ENCODE measurements at places on chromosomes 6 and 20.

GRCh38 chr6:158185729-158186456 lies 17.7 kb downstream of the GTF2H5 start:
- no peak for DNase-seq

GRCh38 chr20:36035745-36036144 lies 67.4 kb downstream of the CNBD2 start:
- DNase-seq, result no peak

- no peak for DNase-seq
Measured at GRCh38 chr20:3510110-3510509, 39.3 kb downstream of the ATRN start.

GRCh38 chr6:11947063-11947462 lies 65.0 kb upstream of the HIVEP1 start:
- DNase-seq, result no peak

- no peak for DNase-seq
Measured at GRCh38 chr6:135167617-135168016, 13.5 kb upstream of the MYB start.

GRCh38 chr6:34333858-34334257 lies 58.6 kb downstream of the NUDT3 start:
- DNase-seq, result no peak

GRCh38 chr6:53280207-53280606 lies 68.5 kb downstream of the ELOVL5 start:
- DNase-seq, result no peak

DNA sequence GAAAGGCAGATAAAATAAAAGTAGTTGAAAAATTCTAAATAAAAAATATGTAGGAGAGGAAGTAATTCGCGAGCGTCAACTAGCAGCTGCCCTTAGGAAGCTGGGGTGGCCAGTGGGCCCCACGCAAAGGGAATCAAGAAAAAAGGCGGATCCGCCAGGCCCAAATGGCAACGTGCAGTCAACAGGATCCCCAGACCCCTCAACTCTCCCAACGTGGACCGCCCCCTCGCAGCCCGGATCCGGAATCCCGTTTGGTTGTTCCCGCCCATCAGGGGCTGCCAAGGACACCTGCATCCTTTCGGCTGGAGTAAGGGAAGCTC lies 296 bp downstream of the DZANK1 start:
- no peak for DNase-seq

DNA sequence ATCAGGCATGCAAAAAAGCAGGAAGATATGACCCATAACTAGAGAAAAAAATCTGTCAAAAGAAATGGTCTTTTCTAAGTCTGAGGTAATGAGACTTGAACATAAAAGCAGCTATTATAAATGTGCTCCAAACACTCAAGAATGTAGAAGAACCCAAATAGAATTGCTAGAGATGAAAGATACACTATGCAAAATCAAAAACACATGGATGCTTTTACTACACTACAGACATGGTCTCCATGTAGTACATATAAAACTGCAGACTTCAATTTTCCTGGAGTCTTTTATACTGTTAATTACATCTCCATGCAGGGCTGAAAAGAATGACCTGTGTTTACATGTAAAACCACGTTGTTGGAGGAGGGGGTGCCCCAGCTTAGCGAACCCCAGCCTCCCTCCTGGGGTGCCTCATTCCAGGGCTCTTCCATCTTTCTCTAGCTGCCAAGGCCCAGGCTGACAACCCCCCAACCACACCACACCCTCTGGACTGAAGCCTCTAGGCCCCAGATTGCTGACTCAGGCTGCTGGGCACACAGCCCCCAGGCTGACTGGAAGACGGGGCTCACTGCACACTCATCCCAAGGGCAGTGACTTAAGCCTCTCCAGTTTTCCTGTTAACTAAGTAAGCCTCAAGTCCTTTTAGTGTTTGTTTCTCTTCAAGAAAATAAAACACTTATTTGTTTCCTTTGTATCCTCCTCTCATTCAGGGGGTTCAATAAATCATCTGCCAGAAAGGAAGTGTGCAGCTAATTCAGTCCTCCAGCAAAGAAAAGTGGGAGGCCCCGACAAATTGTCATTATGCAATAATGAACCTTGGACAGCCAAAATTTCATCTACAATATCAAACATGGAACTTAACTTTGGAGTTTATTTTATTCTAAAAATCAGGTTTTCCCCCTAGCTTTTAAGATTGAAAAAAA lies 26.0 kb upstream of the PLAGL1 start:
- DNase-seq, result no peak

- DNase-seq, result no peak
Measured at GRCh38 chr20:14984768-14985622, 647.6 kb upstream of the FLRT3 start.

DNA sequence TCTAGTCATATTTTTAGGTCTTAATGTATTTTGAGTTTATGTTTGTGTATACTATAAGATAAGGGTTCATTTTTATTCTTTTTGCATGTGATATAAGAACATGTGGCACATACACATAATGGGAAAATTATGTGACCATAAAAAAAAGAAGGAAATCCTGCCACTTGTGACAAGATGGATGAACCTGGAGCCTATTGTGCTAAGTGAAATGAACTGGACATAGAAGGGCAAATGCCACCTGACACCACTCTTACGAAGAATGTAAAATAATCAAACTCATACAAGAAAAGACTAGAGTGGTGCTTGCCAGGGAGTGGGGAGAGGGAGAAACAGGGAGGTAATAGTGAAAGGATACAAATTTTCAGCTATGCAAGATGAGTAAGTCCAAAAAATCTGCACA lies 126.1 kb downstream of the PLEKHG1 start:
- DNase-seq, result no peak

- DNase-seq, result no peak
Measured at GRCh38 chr6:137443901-137444300, 50.3 kb downstream of the OLIG3 start.

DNA sequence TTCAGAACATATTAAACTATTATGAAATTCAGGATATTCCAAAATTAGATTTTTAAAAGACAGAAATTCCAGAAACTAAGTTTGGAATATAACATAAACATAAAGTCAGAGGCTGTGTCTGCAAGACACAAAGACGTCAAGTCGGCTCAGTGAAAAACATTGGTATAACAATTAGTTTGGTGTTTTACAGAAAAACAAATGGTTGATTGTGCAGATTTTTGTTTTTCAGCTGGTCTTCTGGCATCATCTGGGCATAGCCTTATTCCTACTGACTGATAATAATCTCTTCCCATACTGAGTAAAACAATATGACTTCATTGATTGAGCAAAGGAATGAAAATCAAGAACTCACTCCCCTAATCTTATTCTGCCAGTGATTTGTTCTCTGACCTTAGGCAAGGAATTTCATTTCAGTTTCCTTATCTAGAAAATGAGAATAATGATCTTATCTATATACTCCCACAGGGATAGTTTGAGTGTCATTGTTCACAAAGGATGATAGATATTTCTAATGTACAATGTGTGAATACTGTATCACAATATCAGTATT lies 84.3 kb downstream of the FRK start:
- no peak for DNase-seq

DNA sequence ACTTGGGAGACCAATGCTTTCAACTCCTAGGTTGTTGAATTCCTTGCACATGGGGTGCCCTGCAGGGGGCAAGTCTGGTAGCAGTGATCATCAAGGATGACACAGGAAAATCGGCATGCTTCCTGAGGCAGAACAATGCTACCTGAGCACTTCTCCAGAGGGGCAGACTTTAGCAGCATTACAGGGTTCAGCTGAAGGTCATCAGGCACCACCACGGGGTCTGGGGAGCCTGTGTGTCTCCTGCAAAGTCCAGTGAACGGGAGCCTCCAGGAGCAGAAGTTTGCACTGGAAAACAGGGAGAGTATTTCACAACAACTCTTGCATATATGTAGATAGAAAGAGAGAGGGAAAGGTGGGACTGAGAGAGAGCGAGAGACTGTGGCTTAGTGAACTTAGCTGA lies 10.2 kb downstream of the VSX1 start:
- DNase-seq, result peak; percentile 30

DNA sequence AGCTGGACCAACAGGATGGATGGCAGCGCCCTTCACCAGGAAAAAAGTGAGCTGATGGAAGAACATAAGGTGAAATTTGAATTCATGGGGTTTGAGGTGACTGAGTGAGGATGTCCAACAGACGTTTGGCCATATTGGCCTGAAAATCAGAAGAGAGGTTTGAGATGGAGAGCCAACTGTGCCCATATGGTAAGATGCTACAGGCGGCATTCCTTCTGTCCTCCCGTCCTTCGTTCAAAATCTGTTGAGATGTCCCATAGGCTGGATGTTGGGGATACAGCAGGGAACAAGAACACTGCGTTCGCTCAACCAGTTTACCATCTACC lies 468 bp upstream of the CMTR1 start:
- DNase-seq, result no peak

GRCh38 chr6:134414793-134415192 lies 96.9 kb upstream of the SGK1 start:
- DNase-seq, result no peak

- no peak for DNase-seq
Measured at GRCh38 chr6:157090736-157091135, 232.6 kb downstream of the TMEM242 start.

DNA sequence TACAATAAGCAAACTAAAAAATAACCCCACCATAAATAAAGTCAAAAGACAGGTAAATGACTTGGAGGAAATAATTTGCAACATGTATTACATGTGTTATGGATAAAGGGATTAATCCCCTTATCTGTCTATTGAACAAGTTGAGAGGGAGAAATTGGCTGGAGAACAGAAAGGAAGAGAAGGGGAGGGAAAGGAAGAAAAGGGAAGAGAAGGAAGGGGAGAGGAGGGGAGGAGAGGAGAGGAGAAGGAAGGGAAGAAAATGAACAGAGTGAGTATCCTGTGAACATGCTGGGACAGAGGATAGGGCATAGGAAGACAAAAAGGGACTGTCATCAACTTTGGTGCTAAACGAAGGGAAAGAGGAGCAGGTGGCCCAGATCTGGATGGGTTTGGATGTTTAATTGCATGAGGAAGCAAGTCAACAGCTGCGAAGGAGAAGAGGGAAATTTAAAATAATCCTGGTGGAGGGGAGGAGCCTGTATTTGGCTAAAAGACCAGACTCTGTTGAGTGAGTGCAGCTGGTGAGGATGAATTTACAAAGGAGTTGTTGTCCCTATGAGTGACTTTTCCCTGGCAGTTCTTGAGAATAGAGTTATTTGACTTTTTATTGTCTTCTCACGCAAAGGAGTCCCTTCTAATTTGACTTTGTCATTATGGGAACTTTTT lies 14.2 kb upstream of the SHLD1 start:
- no peak for DNase-seq

DNA sequence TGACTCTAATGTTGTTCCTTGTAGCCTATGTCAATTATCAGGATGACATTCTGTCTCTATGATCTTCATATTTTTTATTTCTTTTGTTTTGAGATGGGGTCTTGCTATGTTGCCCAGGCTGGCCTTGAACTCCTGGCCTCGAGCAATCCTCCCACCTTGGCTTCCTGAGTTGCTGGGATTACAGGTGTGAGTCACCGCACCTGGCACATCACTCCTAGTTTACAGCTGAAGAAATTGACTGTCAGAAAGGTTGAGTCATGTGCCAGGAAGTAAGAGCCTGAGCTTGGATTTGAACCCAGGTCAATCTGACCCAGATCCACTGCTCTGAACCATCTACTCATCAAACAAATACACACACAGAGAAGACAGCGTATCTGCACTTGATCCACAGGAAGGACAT lies 14.4 kb downstream of the PPP1R3G start:
- DNase-seq, result no peak

DNA sequence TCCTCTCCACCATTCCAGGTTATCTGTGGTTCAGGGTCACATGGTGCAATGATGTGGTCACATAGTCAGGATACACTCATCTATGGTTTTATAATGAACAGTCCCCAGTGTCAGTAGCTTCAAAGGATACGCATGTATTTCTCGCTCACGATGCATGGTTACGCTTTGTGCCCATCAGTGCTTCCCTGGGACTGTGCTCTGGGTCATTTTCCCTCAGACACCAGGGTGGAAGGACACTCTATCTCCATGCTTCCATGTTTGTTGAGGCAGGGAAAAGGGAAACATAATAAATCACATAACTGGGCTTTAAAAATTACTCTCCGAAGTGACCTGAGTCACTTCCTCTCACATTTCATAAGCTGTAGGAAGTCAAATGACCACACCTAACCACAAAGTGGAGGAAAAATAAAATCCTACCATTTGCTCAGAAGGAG lies 394.8 kb upstream of the NOX3 start:
- DNase-seq, result no peak

DNA sequence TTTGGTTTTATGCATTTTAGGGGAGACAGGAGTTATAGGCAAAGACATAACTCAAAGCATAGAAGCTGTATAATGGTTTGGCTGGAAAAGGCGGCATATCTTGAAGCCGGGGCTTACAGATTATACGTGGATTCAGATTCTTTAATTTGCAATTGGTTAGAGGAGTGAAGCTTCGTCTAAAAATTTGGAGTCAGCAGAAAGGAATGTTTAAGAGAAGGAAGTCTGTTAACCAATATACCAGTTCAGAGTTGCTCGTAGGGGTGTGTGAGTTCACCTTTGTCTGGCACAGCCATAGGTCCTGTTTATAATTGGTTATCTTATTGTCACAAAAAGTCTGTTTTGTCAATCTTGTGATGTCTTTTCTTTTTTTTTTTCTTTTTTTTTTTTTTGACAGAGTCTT lies 8.9 kb downstream of the ARHGAP40 start:
- no peak for DNase-seq

DNA sequence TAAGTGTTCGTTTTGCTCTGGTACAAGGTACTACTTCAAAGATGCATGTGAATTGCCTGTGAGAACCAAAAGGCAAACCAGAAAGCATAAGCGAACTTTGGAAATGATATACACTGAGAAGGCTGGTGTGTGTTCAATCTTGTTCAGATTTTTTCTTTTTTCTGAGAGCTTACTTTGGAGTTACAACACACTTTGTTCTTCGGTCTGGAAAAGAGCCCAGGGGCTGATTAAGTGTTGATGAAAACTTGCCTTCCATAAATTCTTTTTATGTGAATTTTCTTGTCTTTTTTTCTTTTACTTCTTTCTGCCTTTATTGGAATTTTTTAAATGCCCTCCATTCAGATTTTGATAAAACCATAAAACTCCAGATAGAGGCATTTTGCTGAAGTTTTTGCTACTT lies 395.1 kb upstream of the SASH1 start:
- DNase-seq, result no peak

DNA sequence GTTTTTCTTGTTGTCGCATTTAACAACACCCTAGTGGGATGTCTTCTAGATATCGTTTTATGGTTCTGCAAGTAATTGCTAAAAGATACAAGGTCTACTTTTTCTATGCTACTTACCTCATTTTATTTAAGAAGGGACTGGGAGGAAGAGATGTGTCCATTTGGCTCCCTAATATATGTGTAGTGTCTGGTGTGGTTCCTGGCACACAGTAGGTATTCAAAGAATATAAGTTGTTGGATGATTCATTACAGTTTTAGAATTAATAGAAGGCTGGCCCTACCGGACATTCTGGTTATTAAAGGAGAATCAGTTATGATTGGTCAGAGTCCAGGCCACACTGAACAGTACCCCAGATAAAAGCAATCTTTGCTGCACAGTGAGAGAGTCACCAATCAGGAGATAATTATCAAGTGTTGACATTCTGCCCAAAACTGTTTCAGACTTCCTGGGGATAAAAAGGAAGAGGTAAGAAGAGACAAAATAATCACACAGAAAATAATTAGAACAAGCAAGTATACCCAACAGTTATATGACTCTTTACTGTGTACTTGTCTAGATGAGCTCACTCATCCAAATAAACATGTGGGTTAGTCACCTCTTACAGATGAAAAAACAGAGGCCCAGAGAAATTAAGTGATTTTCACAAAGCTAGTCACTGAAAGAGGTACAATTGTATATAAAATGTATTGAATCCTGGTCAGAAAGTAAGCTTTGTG lies 7.0 kb downstream of the TMEM244 start:
- no peak for DNase-seq

- no peak for DNase-seq
Measured at GRCh38 chr6:170250455-170250854, 40.4 kb downstream of the DLL1 start.

Data from ureter (tissue), 1 donor.